MM.1S (cell line): ENCODE measurements at places on chromosomes 5 and 9.

GRCh38 chr5:113292462-113292861 is 142.3 kb downstream of the TSSK1B start:
- no peaks in the 10 kb centered on the region for H3K27me3 ChIP-seq
- H3K4me3 ChIP-seq = peak overlapping the region; percentile 93
- peak overlapping the region; percentile 64; the same call in 1 of the 2 replicates for H3K27ac ChIP-seq

- no peak overlapping the region for H3K4me3 ChIP-seq
- peak; percentile 35 for DNase-seq
- no peaks in the 10 kb centered on the region for H3K36me3 ChIP-seq
Observed at GRCh38 chr9:126419475-126419874, 92.8 kb downstream of the MVB12B start.

DNA sequence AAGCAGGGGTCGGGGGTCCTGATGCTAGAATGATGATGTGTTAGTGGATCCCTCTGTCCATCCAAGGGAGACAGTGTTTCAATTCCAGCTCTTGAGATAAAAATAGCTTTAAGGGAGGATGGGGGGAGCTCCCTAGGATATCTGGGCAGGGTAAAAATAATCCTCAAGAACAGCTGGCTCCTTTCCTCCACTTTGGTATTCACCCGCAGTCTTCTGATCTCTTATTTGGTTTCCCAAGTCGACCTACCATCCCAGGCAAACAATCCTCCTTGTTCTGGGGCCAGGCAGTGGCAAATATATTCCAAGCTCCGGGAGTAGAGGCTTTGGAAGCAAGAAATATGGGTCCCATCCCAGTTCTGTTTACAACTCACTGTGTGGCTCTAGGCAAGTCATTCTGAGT is 14.5 kb upstream of the COL27A1 start:
- H3K27me3 ChIP-seq = peaks cover 31% of the 10 kb centered on the region
- no peak overlapping the region for H3K27ac ChIP-seq
- no peak overlapping the region for H3K4me3 ChIP-seq

GRCh38 chr5:102583276-102584124 is 84.7 kb upstream of the SLCO6A1 start:
- H3K36me3 ChIP-seq = no peaks in the 10 kb centered on the region
- H3K4me3 ChIP-seq = no peak overlapping the region
- no peaks in the 10 kb centered on the region for H3K4me1 ChIP-seq
- peak; percentile 42 for DNase-seq
- no peaks in the 10 kb centered on the region for H3K27me3 ChIP-seq
- H3K27ac ChIP-seq = no peak overlapping the region

- H3K36me3 ChIP-seq = no peaks in the 10 kb centered on the region
- H3K27ac ChIP-seq = no peak overlapping the region
- no peaks in the 10 kb centered on the region for H3K4me1 ChIP-seq
- DNase-seq = no peak
Observed at GRCh38 chr5:32692036-32692746, 18.9 kb upstream of the NPR3 start.

DNA sequence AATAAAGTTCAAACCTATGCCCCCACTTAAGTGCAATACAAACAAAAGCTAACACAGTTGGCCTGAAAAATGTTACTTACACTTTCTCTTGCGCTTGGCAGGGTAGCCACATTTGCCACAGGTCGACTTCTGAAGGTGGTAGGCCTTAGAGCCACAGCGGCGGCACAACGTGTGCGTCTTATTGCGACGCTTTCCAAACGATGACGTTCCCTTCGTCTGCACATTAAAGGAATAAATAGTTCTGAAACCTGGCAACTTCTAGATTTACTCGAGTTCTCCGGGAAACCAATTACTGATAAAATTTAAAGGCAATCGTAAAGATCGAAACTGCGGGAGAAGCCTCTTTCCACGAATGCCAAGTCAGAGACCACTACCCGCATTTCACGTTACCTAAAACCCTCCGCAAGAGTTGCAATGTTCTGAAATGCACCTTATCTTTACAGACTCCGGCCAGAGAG is 602 bp downstream of the RPL37 start:
- peaks cover 26% of the 10 kb centered on the region for H3K4me1 ChIP-seq

GRCh38 chr9:69542942-69543704 is 129.0 kb downstream of the APBA1 start:
- no peaks in the 10 kb centered on the region for H3K36me3 ChIP-seq
- H3K27me3 ChIP-seq = no peaks in the 10 kb centered on the region
- H3K4me1 ChIP-seq = peaks cover 18% of the 10 kb centered on the region

GRCh38 chr5:65050140-65050539 is 281.4 kb downstream of the CWC27 start:
- H3K27ac ChIP-seq = peak overlapping the region; percentile 37; the same call in 1 of the 2 replicates
- DNase-seq = peak; percentile 39
- peaks cover 28% of the 10 kb centered on the region for H3K4me1 ChIP-seq
- H3K27me3 ChIP-seq = no peaks in the 10 kb centered on the region
- no peaks in the 10 kb centered on the region for H3K36me3 ChIP-seq

DNA sequence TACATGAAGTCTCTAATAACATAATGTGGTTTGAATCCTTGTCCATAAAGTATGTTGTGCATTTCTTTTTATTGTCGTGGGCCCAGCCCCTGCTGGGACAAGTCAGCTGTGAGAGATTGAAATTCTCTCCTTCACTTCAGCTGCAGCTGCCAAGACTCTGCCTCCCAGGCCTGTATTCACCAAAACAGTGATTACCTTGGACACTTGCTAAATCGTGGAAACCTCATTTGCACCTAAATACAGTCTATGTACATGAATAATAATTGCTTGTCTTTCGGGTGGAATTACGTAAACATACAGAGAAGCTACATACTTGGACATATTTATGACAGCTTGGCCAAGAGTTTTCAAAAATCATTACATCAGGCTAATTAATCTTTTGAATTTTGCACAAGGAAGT is 898.5 kb upstream of the SEMA6A start:
- no peaks in the 10 kb centered on the region for H3K27me3 ChIP-seq
- no peaks in the 10 kb centered on the region for H3K36me3 ChIP-seq
- no peaks in the 10 kb centered on the region for H3K4me1 ChIP-seq

- no peaks in the 10 kb centered on the region for H3K4me1 ChIP-seq
- no peak for DNase-seq
- no peak overlapping the region for H3K4me3 ChIP-seq
- H3K27me3 ChIP-seq = no peaks in the 10 kb centered on the region
- no peak overlapping the region for H3K27ac ChIP-seq
Observed at GRCh38 chr5:153559926-153560325, 69.5 kb downstream of the GRIA1 start.

GRCh38 chr9:2281803-2282185 is 266.6 kb downstream of the SMARCA2 start:
- H3K36me3 ChIP-seq = no peaks in the 10 kb centered on the region
- no peak overlapping the region for H3K27ac ChIP-seq
- H3K27me3 ChIP-seq = no peaks in the 10 kb centered on the region
- no peak overlapping the region for H3K4me3 ChIP-seq
- no peaks in the 10 kb centered on the region for H3K4me1 ChIP-seq

- no peaks in the 10 kb centered on the region for H3K36me3 ChIP-seq
- no peak within 1 kb of the TSS for H3K27ac ChIP-seq
- H3K4me3 ChIP-seq = peak within 1 kb of the TSS; percentile 60
- peak; percentile 33 for DNase-seq
- no peaks in the 10 kb centered on the region; the same call in 1 of the 2 replicates for H3K27me3 ChIP-seq
Observed at GRCh38 chr9:109779711-109780452, at the start of gene PALM2AKAP2. Gene PALM2AKAP2 (plus strand): TSS chr9:109780198. CDS start chr9:109780489, 291 bp downstream.

DNA sequence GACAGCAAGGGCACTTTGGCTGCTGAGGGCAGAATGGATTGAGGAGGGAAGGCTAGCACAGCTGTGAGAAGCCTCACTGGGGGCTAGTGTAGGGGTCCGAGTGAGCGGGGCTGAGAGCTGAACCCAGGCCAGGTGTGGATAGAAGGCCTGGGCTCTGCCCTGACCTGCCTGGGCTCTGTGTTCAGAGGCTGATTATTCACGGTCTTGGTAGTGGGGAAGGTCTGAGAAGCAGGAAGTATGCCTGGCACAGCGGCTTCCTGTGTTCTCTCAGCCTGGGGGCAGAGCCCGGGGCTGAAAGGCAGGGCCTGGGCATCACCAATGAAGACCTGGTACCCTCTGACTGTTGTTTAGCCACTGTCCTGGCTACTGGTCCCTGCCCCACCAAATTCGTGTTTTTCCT is 136.4 kb upstream of the TBC1D2 start:
- H3K27me3 ChIP-seq = no peaks in the 10 kb centered on the region
- no peak for DNase-seq
- H3K36me3 ChIP-seq = no peaks in the 10 kb centered on the region
- H3K27ac ChIP-seq = no peak overlapping the region

- no peaks in the 10 kb centered on the region; the same call in 1 of the 2 replicates for H3K27me3 ChIP-seq
- no peaks in the 10 kb centered on the region for H3K4me1 ChIP-seq
- H3K36me3 ChIP-seq = no peaks in the 10 kb centered on the region
- no peak overlapping the region for H3K27ac ChIP-seq
- H3K4me3 ChIP-seq = no peak overlapping the region
Observed at GRCh38 chr5:32713770-32714381, 2.8 kb downstream of the NPR3 start.

DNA sequence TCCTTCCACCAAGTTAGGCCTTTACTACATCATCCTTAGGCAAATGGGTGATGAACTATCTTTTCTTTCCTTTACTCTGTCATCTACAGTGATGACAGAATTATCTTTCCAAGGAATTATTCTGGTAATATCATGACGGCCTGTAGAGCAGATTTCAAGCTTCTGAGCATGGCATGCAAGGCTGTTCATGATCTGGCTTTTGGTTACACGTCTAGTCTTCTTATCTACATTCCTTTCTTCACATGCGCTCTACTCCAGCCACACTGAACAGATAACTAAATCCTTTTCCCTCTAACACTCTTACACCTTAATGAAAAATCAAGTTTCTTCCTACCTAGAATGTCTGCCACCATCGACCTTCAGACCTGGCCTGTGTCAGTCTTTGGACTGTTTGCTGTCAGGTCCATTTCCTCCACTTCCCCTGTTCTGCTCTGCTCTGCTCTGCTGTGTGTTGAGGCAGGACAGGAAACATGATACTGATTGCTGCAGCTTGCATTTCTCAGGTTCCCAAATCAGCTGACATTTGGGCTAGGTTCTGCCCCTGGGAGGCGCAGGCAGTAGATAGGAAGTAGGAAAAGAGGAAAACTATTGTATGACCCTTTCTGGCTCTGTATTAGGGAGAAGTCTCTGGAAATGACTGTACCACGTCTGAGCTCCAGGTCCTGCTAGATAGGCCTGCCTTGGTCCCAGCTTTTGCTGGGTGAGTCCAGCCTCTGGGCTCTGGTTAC is 4.2 kb downstream of the SCGB3A2 start:
- H3K4me3 ChIP-seq = no peak overlapping the region
- DNase-seq = no peak
- no peaks in the 10 kb centered on the region for H3K36me3 ChIP-seq
- H3K4me1 ChIP-seq = no peaks in the 10 kb centered on the region

GRCh38 chr5:62149879-62150278 is 156.1 kb upstream of the KIF2A start:
- H3K4me3 ChIP-seq = no peak overlapping the region
- H3K27me3 ChIP-seq = no peaks in the 10 kb centered on the region
- no peaks in the 10 kb centered on the region for H3K4me1 ChIP-seq
- no peaks in the 10 kb centered on the region for H3K36me3 ChIP-seq
- no peak overlapping the region for H3K27ac ChIP-seq
- DNase-seq = no peak

DNA sequence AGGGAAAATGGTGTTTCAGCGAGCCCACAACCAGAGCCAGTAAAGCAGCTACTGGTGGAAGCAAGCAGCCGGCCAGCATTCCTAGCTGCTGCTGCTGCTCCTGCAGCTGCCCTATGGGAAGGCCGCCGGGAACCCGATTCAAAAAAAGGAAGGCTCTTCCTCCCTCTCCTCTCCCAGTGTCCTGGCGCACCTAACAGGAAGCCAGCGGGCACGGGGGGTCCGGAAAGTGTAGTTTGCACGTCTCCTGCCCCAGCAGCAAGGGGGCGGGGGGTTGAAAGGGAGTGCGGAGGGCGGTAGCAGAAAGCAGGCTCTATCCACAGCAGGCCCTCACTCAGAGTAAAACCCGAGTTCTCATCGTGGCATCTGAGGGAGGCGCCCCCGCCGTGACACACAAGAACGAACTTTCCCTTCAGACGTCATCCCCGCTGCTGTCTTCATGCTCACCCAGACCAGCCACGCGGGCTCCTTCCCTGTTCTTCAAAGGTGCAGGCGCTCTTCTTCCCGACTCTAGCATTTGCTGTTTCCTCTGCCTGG is 16.5 kb downstream of the GRXCR2 start:
- H3K27me3 ChIP-seq = no peaks in the 10 kb centered on the region
- H3K4me1 ChIP-seq = no peaks in the 10 kb centered on the region
- no peak overlapping the region for H3K4me3 ChIP-seq
- no peaks in the 10 kb centered on the region for H3K36me3 ChIP-seq
- no peak overlapping the region for H3K27ac ChIP-seq

DNA sequence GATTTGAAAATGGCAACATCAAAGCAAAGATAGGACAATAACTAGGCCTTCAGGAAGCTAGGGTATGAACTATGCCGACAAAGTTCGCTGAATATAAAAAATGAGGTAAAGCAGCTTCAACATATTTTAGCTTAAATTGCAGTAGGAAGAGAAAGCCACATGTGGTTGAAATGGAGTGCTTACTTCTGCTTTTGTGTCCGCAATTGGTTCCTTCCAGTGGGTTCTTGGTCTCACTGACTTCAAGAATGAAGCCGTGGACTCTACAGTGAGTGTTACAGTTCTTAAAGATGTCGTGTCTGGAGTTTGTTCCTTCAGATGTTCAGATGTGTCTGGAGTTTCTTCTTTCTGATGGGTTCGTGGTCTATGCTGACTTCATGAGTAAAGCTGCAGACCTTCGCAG is 95.2 kb downstream of the APTX start:
- no peak overlapping the region for H3K4me3 ChIP-seq
- H3K36me3 ChIP-seq = no peaks in the 10 kb centered on the region
- no peaks in the 10 kb centered on the region for H3K27me3 ChIP-seq
- no peak for DNase-seq

DNA sequence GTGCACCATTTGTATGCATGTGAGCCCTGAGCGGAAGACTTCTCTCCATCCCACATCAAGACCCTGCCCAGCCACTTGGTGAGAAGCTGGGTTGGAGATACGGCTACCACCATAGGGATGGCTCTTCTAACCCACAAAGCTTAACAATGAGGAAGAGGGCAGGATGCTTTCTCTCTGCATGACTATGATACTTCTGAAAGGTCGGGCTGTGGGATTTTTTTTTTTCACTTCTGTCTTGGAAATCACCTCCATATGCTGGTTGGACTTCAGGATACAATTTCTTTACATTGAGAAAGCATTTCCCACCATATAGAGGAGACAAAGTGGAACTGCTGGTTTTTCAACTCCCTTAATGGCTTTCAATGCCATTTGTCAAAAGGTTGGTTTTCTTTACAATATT is 30.5 kb downstream of the ZNF366 start:
- H3K4me1 ChIP-seq = no peaks in the 10 kb centered on the region
- H3K27ac ChIP-seq = no peak overlapping the region
- H3K27me3 ChIP-seq = no peaks in the 10 kb centered on the region
- no peaks in the 10 kb centered on the region for H3K36me3 ChIP-seq
- H3K4me3 ChIP-seq = no peak overlapping the region

- H3K27me3 ChIP-seq = no peaks in the 10 kb centered on the region
- no peaks in the 10 kb centered on the region for H3K4me1 ChIP-seq
- H3K27ac ChIP-seq = no peak overlapping the region
- no peak for DNase-seq
Observed at GRCh38 chr9:73172901-73173215, 21.2 kb downstream of the ANXA1 start.

DNA sequence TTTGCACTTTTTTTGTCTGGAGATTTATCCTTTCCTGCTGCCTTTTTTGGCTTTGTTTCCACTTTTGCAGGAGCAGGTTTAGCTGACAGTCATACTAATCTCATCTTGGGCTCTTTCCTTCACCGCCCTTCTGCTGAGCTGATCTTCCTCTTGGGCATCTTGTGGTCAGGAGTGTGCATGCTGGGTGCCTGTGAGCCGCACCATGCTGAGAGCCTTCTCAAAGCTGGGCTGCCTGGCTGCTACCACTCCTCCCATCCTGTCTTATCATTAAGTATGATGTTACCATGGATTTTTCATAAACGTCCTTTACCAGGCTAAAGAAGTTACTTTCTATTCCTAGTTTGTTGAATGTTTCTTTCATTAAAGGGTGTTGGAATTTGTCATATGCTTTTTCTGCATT is 49.5 kb upstream of the MCCC2 start:
- H3K4me3 ChIP-seq = no peak overlapping the region
- no peaks in the 10 kb centered on the region for H3K4me1 ChIP-seq
- DNase-seq = no peak
- H3K27me3 ChIP-seq = no peaks in the 10 kb centered on the region
